ENCODE measurements at places on chromosomes 4 and X. TPM values are rescaled to one million over a fixed set of nuclear protein-coding genes. Genes with fewer than 3 reads are reported as not detected.

Gene S100G
- total RNA-seq, result not detected

Gene NSG1
- total RNA-seq, result 9.9 TPM

Gene PRDM5
- 4.2 TPM for total RNA-seq

Gene MAGEA11
- total RNA-seq, result not detected

Gene SMIM20
- total RNA-seq, result 22.6 TPM

Gene BST1
- 15.0 TPM for total RNA-seq

Gene GRSF1
- total RNA-seq, result 85.1 TPM

Gene SGCB
- 17.5 TPM for total RNA-seq

Gene DUSP9
- 1.5 TPM for total RNA-seq

Gene GUCY1B1
- total RNA-seq, result 0.30 TPM

Gene CD38
- total RNA-seq, result 13.0 TPM

Gene CMC4
- total RNA-seq, result 15.8 TPM

Gene SSX4
- not detected for total RNA-seq

Gene TLR1
- total RNA-seq, result 0.22 TPM

Gene TBX22
- total RNA-seq, result not detected

Gene PTPN13
- 3.7 TPM for total RNA-seq

Gene ZCCHC18
- 0.09 TPM for total RNA-seq

Gene CXorf66
- total RNA-seq, result not detected

Gene REPS2
- total RNA-seq, result 1.6 TPM

Gene POU4F2
- total RNA-seq, result not detected

Gene HAND2
- 0.41 TPM for total RNA-seq

Gene UGT8
- total RNA-seq, result 0.14 TPM

Gene SPANXN3
- total RNA-seq, result not detected

Gene CSAG1
- total RNA-seq, result 0.24 TPM

Gene HSD17B13
- 0.03 TPM for total RNA-seq

Gene ADAD1
- not detected for total RNA-seq

Gene PPP4R3C
- total RNA-seq, result not detected

Gene SPIN4
- 4.0 TPM for total RNA-seq

Gene WAS
- 0.52 TPM for total RNA-seq

Gene AR
- 3.5 TPM for total RNA-seq

Gene ANOS1
- total RNA-seq, result 0.04 TPM

Gene HPGD
- 83.9 TPM for total RNA-seq

Gene FRG2
- total RNA-seq, result not detected

Gene RAB33A
- total RNA-seq, result 0.13 TPM

Gene MTTP
- total RNA-seq, result not detected

Gene VCX3B
- total RNA-seq, result not detected

Gene SPIN2A
- total RNA-seq, result 0.12 TPM

Gene SCML2
- 9.8 TPM for total RNA-seq

Gene PCDH19
- total RNA-seq, result 0.02 TPM

Gene IL3RA
- 0.20 TPM for total RNA-seq

Gene MEPE
- total RNA-seq, result not detected

Gene CSAG3
- total RNA-seq, result not detected
